ENCODE measurements at places on chromosomes 2 and 18.

DNA sequence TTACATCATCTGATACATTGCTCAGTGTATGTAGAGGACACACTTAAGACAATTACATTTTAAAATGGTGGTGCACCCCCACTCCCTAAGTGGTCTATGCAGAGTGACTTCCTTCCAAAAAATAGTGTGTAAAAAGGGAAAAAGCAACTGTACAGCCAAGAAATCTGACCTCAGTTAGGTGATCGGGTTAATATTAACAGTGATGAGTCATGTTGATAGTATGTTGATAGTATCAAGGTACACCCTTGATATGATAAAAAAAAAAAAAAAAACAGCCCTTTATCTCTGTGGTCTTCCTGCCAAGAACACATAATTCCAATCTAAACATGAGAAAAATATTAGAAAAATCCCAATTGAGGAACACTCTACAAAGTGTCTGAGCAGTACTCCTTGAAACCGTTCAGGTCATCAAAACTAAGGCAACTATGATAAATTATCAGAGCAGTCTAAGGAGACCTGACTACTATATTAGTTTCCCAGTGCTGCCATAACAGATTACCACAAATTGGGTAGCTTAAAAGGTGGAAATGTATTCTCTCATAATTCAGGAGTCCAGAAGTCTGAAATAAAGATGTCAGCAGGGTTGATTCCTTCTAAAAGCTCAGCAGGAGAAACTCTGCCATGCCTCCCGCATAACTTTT lies 171.9 kb downstream of the ARHGAP28 start:
- no peak for DNase-seq

GRCh38 chr2:120830096-120830830 lies 94.6 kb downstream of the GLI2 start:
- no peak for DNase-seq

GRCh38 chr2:8606226-8606625 lies 75.6 kb upstream of the ID2 start:
- no peak for DNase-seq

GRCh38 chr2:186590759-186591505 lies 1.1 kb downstream of the ITGAV start:
- DNase-seq: no peak

- no peak for DNase-seq
These were observed 841.8 kb downstream of the SLC4A3 start for GRCh38 chr2:220469201-220469600.

GRCh38 chr18:46469186-46469915 lies 187.7 kb downstream of the LOXHD1 start:
- DNase-seq: no peak

DNA sequence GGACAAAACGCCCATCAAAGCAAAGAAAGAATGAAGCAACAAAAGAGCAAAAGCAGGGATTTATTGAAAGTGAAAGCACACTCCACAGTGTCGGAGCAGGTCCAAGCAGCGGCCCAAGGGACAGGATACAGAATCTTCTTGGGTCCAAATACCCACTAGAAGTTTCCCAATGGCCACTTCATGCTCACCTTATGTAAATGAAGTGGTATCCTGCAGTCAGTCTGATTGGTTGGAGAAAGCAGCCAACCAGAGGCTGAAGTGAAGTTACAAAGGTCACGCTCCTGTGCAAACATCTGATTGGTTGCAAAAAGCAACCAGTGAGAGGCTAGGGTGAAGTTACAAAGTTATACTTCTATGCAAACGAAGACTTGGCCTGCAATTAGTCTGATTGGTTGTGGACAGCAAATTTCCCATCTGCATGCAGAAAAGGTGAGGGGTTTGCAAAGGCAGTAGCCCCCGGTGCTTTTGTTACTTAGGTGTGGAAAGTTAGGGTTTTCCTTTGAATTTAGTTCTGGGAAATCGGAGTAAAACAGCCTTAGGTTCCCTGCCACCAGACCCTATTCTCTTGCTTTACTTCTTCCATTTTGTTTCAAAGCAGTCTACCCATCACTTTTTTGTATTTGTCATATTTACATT lies 12.9 kb downstream of the DUSP19 start:
- no peak for DNase-seq

DNA sequence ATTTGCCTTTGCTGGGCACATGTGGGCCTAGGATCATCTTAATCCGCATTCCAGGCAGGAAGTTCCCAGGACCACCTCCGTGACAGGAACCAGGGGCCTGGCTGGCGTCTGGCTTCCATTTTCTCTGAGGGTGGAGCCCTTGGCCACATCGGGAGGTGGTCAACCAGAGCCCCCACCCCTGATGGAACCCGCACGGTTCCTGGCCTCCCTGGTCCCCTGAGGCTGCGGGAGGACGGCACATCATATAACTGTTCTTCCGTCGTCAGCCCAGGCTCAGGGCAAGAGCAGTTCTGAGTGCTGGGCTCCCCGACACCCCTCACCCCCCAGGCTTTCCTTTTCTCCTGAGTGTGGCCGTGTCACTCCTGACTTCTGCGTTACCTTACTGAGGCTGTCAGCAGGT lies 13.5 kb downstream of the ESPNL start:
- no peak for DNase-seq

GRCh38 chr2:239858179-239858578 lies 167.0 kb downstream of the NDUFA10 start:
- DNase-seq: no peak

DNA sequence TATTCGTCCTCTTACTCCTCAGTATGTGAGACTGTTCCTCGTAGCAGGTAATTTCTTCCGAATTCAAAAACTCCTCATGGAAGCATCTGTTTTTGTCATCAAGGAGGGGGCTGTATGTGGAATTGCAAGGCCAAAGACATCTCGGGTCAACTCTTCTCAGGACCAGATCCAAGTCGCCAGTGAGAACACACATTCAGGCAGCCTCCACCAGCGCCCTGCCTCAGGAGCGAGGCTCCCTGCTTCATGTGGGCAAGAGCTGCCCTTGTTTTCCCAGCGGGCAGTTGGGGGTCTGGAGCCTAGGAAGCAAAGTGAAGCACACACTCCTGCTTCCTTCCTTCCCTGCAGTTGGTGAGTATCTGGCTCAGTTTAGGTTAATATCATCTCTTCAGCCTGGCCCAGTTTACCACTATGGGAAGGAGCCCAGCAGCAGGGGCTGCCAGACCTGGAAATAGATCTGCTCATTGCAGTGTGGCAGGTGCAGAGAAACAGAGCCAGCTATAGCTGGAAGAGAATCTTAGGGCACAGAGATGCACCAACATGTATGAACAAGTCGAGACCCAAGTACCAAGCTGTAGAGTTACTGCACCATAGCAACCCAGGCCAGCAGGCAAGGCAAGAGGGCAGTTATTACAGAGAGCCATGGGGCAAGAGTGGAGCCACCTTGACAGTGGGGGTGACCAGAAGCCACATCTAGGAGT lies 25.3 kb downstream of the TMEM127 start:
- no peak for DNase-seq

GRCh38 chr2:161979490-161979889 lies 94.5 kb downstream of the DPP4 start:
- no peak for DNase-seq

DNA sequence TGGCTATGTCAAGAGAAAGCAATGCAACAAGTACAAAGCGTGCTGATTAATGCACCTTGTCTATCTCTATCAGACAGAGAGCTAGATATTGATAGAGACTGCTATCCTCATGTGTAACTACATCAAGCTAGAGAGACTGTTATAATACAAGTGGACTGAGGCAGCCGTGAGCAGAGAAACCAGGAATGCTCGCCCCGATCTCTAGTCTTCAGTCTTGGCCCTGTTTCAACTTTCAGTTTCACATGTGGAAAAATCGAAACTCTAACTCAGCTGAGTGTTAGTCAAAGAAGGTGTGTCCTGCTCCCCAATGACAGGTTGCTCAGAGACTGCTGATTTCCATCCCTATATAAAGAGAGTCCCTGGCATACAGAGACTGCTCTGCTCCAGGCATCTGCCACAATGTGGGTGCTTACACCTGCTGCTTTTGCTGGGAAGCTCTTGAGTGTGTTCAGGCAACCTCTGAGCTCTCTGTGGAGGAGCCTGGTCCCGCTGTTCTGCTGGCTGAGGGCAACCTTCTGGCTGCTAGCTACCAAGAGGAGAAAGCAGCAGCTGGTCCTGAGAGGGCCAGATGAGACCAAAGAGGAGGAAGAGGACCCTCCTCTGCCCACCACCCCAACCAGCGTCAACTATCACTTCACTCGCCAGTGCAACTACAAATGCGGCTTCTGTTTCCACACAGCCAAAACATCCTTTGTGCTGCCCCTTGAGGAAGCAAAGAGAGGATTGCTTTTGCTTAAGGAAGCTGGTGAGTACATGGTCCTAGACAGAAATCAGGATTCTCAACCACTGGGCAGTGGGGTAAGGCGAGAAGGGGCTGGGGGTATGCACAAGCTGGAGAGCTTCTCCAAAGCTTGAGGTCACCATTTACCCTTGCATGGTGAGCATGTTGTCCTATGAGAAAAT lies at the start of gene RSAD2:
Gene RSAD2, plus strand, starts transcription at position 376 of the 903 bp plus-strand sequence. Its CDS starts 24 bp downstream, at position 400.
- DNase-seq: no peak

- DNase-seq: no peak
These were observed 65.0 kb downstream of the OXER1 start for GRCh38 chr2:42698940-42699339.

DNA sequence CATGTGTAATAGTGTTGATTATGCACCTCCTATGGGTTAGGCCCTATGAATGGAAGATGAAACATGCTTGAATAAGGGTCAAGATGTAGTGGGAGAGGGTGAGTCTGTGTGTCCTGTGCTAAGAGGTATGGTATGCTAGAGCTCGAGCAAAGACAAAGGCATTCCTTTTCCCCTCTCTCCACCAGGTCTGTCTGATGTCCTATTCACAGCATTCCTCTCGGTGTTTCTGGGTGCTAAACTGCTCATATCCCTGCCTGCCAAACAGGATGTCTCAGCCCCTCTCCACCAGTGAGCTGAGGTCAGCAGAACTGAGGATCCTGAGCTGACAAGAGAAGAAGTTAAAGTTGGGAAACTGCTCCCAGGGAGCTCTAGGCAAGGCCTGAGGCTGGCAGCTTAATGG lies 344.9 kb downstream of the TSN start:
- no peak for DNase-seq

DNA sequence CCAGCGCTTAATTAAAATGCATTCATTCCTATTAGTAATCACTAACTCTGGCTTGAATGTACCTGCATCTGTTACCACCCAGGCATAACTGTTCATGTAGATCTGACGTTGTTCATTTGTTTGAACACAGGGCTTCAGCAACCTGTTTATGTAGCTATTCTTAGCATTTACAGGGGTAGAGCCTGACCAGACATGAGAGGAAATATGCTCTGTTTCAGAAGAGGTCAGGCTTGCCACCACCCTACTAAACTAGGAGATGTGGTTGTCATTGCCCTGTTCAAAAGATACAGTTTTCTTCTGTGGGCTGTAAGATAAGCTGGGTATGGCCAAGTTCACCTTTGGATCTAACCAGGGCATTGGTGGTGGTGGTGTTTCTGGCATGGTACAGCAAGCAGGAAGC lies 8.8 kb downstream of the MGAT5 start:
- no peak for DNase-seq

GRCh38 chr18:60082790-60083189 lies 183.0 kb downstream of the PMAIP1 start:
- DNase-seq: no peak

DNA sequence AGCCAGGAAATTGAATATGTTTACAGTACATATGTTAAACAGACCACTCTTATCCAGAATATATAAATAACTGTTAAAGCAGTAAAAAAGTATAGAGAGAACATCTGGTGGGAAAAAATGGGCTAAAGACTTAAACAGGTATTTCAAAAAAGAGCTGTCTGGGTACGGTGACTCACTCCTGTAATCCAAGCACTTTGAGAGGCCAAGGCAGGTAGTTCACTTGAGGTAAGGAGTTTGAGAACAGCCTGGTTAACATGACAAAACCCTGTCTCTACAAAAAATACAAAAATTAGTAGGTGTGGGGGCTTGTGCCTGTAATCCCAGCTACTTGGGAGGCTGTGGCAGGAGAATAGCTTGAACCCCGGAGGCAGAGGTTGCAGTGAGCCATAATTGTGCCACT lies 171.4 kb upstream of the FSIP2 start:
- no peak for DNase-seq

GRCh38 chr2:123738643-123739042 lies 286.4 kb upstream of the CNTNAP5 start:
- DNase-seq: no peak

GRCh38 chr2:224909885-224910573 lies 132.2 kb downstream of the DOCK10 start:
- no peak for DNase-seq

DNA sequence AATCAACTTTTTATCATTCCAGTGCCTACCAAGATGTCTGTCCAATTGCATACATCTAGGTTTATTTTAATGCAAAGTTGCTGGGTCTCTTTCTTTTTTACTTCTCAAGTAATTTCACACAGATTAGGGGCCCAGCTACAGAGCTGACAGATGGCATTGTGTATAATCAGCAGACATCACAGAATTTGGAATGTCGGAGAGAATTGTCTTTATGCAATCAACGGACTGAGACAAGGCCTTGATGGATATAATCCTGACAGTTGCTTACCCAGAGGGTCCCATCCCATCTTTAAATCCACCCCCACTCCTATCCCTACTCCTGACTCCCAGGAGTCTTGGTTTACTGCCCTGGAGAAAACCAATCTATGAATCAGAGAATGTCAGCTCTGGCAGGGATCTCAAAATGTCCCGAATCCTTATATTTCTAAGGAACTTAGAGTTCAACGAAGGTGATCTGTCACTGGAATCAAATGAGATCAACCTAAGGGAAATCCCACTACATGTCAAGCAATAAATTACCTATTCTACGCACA lies 142.0 kb downstream of the LRATD1 start:
- no peak for DNase-seq

DNA sequence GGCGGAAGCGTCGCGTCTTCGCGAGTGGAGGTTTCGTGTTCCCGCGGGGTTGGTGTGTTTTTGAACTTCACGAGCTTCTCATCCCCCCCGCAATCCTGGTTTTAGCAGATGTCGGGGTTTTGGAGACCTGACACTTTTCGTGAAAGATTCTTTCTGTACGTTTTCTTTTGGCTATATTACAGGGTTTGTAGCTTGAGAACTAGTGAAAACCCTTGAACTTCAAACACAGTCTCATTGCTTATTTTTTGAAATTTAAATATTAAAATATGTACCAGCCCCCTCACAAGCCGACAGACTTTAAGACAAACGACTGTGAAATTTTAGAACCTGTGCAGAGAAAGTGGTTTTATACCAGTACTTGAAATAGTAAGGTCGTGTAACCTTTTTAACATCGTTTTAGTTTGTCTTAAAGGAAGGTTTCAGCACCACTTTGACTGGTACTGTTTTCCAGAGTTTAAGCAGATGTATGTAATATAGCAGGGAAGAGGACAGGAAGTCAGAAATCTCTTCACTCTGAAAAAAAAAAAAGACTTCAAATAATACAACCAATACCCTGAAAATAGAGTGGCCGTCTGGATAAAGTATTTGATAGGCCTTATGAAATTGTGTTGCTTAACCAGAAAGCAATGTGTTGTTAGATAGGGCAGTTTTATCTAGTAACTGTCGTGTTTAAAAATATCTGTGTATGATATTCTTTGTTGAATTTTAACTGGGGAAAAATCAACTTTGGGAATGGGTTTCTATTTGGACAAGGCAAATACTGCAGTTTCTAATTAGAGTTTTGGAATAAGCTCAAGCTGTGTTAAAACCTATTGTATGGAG lies 1.4 kb downstream of the SPATS2L start:
- DNase-seq: no peak
